Activated T-cell treated with anti-CD3 and anti-CD28 coated beads for 24 hours (primary cell): ENCODE measurements at places on chromosomes 16 and 17.

GRCh38 chr16:27917949-27918348, 145.6 kb downstream of the GSG1L start:
- DNase-seq, result no peak

DNA sequence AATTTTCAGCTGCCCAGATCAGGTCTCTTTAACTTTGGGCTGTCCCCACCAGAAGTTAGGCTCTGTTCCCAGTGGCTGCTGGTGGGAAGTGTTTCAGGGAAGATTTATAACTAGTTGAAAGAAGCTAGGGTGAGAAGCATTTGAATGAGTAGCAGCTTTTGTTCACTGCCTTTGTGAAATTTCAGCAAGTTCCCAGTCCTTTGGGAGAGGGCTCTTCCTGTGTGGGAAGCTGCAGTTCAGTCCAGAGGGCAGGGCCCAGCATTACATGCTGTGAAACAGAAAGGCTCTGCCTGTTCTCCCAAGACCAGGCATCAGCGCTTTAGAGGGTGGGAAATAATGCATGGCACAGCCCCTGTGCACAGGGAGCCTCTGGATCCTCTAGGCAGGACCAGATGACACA, 17.8 kb downstream of the PROCA1 start:
- no peak for DNase-seq

- DNase-seq, result no peak
These were observed 6.4 kb upstream of the PIPOX start for GRCh38 chr17:29036584-29036983.

- DNase-seq, result no peak
These were observed 191.7 kb upstream of the RBFOX1 start for GRCh38 chr16:7140899-7141298.

- no peak for DNase-seq
These were observed 12.8 kb upstream of the MT4 start for GRCh38 chr16:56551796-56552738.

DNA sequence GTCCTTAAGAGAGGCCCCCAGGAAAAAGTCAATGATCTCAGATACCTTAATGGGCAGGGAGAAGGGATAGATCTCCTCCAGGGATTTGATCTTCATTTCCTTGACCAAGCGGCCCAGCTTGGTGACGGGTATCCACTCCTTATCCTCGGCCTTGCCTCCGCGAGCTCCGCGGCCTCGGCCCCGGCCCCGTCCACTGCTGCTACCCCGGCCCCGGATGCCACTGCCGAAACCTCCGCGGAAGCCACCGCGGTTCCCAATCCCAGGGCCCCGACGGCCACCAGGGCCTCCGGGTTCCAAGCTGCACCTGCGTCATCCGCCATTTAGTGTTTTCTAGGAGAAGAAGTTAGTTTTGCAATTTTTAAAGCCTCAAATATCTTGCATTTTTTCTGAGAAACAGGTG, 65.2 kb upstream of the KIF2B start:
- DNase-seq, result no peak

DNA sequence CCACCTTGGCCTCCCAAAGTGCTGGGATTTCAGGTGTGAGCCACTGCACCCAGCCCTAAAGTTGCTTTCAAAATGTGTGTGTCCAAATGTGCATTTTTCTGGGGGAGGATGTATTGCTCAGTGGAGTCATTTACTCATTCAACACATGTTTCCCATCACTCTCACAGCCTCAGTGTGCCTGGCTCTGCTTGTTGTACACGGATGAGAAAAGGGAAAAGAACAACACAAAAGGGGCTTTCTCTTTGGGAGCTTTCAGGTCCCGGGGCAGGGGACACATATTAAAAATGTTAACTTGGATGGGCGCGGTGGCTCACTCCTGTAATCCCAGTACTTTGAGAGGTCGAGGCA, 1.7 kb upstream of the PPL start:
- no peak for DNase-seq

- no peak for DNase-seq
These were observed 12.4 kb downstream of the ZNF232 start for GRCh38 chr17:5099271-5099670.

DNA sequence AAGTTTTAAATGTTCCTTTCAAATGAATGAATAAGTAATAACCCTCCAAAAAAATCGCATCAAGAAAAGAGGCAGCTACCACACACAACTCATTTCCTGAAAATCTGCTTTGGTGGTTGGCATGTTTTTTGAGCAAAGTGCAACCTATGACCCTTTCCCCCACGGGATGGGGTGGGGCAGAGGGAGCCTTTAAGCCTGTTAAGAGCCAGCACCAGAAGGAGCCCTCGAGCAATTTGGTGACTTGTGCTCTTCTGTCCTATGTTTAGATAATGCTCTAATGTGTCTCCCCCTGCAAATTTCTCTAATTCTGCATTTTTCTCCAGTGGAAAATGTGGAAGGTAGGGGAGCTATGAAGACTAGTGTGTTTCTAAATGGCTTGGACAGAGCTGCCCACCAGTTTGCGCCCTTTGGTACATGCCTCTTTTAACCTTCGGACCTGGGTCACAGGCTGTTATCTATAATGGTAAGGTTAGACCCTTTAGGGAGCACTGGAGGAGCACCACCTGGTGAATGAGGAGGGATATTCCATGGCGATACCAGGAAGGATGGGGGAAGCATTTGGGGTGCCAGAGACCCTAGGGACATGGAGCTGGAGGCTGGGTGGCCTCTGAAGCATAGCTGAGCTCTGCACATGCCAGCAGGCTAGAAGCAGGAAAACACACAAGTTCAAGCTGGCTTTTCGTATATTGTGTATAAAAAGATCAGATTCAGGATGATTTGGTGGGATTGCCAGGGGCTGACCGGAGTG, 1.6 kb downstream of the PYCARD start:
- DNase-seq, result no peak

GRCh38 chr16:81809567-81809966, 30.5 kb downstream of the PLCG2 start:
- no peak for DNase-seq

GRCh38 chr17:35499548-35499947, 37.9 kb downstream of the SLFN12L start:
- no peak for DNase-seq

DNA sequence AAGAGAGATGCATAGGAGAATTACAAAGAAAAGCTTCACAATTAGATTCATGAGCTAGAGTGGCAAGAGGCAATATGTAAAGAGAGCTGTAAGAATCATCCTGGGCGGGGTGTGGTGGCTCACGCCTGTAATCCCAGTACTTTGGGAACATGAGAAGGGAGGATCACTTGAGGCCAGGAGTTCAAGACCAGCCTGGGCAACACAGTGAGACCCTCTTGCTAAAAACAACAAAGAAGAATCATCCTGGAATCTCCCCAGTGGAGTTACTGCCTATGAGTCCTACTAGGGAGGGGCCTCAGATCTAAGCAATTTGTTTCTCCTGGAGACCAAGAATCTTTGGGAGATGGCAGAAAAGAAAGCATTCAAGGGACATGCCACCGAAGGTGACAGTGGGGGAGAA, 119.1 kb downstream of the HIC1 start:
- no peak for DNase-seq

GRCh38 chr16:7372095-7372494, 39.5 kb downstream of the RBFOX1 start:
- DNase-seq, result no peak

DNA sequence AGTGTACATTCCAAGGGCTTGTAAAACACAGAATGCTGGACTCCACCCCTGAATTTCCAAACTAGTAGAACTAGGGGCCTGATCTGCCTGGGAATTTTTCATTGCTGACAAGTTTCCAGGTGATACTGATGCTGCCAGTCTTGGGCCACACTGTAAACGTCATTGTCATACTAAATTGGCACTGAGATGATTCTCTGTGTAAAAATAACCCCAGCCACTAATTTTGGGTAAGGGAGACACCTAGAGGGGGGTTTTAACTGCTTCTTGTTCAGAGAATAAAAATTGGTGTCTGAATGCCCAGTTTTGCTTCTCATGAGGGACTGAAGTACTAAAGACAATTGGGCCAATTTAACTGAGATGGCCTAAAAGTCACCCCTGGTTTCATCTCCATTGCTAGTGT, 5.0 kb upstream of the CDH13 start:
- no peak for DNase-seq

GRCh38 chr16:30786936-30787612, at the start of gene ZNF629:
TSS of gene ZNF629 (minus strand) at chr16:30787205. CDS start at chr16:30784482, 2,723 bp downstream.
- DNase-seq, result no peak

- no peak for DNase-seq
These were observed 98.7 kb upstream of the RBFOX1 start for GRCh38 chr16:7233975-7234374.

DNA sequence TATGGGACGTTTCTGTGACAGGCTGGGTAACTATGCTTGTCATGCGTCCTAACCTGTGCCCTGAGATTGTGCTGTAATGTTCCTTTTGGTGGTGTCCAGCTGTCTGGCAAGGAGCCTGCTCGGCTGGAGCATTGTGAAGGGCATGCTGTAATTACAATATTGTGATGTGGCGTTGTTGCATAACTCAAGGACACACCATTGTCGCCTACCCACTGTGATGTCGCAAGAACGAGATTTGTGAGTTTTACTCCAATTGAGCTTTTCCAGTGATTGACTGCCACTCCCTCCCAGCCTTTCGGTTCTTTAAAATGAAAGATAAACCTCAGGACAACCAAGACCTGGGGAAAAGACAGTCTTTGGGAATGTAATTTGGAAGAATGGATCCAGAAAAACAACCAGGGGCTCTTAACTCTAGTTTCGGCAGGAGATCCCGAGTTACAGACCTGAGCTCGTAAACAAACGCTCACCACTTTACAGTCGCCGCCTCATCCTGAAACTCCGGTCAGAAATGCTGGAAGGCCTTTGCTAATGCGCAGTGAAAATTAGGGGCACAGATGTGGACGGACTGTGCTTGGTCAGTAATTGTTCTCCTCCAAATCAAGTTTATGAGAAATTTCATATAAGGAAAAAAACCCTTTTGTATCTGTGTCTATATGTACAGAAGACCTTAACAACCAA, 1.3 kb downstream of the ZNF750 start:
- no peak for DNase-seq

GRCh38 chr17:58172369-58173071, 5.7 kb downstream of the OR4D2 start:
- peak; percentile 32 for DNase-seq

DNA sequence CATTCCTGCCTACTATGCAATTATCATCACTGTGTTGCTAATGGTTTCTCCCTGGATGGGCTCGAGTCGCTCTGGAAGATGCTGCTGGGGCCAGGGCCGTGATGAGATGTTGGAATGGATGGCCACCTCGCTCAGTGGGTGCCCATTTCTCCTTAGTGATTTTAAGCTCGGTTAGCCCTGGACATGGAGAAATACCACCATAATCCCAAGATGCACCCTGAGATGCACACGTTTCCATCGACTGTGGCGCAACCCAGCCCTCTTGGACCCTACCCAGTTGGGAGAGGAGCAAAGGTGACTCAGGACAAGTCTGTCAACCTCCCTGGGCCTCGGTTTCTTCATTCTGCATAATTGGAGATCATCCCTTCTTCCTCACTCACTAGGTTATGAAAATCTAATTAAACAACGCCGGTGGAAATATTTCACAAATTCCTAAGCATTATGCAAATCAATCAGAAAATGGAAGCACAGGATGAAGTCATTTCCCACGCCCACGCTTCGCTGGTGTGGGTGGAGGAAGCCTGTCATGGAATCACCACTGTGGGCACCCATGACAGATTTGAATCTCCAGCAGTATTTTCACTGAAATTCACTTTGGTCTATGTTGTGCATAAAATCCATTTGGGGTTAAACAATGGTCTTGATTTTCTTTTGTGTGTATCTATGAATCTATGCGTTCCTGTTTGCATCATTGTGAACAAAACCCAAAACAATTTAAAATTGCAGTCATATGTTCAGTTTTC, 195.2 kb downstream of the AXIN2 start:
- peak; percentile 58 for DNase-seq

DNA sequence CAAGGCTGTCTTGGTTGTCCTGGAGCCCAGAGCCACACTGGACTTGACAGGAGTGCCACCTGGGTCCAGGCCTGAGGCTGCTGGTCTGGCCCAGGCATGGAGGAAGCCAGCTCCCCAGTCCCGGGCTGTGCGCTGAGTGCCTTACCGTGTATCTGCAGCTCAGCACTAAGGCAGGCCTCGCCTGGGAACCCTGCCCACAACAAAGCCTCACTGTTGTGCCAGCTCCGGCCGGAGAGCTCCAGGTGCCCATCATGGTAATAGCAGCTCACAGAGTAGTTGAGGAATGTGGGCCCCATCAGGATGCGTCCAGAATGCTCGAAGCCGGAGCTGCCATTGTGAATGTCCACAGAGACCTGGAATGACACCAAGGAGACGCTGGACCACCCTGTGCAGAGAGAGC, 72.2 kb downstream of the RMI2 start:
- DNase-seq, result no peak

- DNase-seq, result peak; percentile 60
These were observed 654 bp downstream of the LASP1 start for GRCh38 chr17:38870259-38871165.

GRCh38 chr16:4376126-4376892, 4.7 kb downstream of the VASN start:
- DNase-seq, result no peak

DNA sequence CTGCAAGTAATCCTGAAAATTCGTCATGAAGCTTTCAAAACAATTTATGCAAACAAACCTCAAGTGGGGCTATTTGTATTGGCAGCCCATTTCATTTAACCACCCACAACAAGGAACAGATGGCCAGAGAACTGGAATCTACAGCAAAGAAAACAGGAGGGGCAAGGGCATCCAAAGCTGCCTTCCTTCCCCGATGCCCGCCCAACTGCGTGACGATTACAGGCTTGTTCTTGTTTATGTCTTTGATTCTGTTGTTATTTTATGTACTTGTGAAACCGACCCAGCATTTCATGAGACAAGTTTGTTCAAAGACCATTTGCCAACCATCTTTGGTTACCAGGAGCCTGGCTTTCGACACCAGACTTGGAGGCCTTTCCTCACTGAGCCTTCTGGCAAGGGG, 59.1 kb upstream of the IRX6 start:
- DNase-seq, result no peak

GRCh38 chr17:6028294-6028693, 41.9 kb upstream of the WSCD1 start:
- no peak for DNase-seq

DNA sequence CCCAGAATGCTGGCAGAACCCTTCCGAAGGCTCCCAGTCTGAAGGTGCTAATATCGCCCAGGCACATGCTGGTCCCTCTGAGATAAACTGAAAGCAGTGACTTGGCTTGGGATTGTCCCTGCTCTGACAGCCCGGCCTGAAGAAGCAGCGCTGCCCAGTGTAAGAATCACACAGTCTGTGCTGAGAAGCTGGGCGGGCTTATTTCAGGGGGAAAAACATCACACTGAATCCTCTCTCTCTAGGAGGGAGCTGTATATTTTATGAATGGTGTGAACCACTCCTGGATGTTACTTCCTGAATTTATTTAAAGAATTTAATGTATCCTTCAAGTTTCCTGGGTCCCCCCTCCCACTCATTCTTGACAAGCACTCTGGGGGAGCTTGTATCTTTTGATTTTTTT, 36.3 kb downstream of the GAS7 start:
- DNase-seq, result no peak

DNA sequence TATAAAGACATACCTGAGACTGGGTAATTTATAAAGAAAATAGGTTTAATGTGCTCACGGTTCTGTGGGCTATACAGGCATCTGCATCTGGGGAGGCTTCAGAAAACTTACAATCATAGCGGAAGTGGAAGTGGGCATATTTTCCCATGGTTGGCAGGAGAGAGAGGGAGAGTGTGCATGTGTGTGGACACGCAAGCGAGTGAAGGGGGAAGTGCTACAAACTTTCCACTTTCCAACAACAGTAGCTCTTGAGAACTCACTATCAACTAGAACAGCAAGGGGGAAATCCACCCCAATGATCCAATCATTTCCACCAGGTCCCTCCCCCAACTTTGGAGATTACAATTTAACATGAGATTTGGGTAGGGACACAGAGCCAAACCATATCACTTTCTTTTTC, 11.1 kb downstream of the TAOK1 start:
- no peak for DNase-seq
